Smooth muscle cell of the brain vasculature (primary cell): ENCODE measurements at places on chromosomes 16 and 17.

DNA sequence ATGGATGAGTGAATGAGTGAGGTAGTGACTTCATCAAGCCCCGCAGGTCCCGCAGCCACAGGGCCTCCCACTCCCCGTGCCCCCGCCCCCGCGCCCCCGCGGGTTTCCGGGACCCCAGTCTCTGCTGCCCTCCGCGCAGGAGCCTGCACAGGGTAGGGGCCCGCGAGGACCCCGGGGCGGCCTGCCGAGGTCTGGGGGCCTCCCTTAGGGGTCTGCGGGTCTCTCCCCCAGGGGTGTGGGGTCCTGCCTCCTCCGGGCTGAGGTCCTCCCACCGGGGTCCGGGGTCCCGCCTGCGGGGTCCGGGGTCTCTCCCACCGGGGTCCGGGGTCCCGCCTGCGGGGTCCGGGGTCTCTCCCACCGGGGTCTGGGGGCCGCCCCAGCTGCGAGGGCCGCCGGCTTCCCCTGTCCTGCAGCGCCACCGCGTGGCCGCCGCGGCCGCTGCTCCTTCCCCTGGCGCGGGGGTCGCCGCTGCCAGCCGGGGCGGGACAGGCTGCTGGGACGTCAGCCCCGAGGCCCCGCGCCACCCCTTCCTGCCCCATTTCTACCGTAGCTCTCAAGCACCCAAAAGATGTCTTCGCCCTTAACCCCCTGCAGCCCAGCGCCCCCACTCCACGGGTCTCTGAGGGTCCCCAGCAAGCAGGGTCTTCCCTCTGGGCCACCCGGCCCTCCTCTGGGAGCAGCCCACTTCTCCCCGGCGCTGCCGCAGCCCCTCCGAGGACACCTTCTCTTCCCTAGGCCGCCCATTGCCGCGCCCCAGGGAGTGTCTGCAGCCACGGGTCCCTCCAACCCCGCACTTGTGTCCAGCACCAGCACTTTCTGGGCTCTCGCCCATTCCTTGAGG lies 10.4 kb upstream of the CHMP6 start:
- no peak for DNase-seq

DNA sequence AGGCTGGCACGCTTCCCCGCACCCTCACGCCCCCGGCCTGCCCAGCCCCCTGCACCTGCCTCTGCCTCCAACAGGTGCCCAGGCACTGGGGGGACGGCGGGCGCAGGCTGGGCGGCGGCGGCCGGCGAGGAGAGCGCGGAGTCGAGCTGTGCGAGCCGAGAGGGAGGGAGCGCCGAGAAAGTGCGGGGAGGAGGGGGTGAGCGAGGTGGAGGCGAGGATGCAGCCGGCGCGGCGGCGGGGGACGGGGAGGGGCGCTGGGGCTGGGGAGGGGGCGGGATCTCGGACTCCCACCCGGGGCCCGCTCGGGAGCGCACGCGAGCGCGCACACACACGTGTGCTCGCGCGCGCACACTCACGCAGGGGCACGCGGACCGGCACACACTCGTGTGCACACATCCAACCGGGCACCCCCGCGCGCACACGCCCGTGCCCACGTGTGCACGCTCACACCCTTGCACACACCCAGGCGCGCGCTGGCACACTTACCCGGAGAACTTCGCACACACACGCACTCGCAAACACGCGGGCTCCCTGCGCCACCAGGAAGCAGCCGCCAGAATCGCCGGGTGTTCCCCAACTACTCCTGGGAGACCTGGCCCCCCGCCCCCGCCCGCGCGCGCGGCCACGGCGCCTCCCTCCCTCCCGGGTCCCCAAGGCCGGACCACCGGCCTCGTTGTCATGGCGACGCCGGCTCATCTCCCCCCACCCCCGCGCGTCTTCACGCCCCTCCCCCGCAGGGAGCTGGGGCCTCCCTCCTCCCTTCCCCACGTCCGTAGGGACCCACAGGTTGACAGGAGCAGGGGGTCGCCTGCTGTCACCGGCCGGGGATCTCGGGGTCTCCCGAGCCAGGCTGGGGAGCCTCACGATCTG lies at the start of gene DOC2A:
Gene DOC2A (minus strand): TSS at position 184 of the 870 bp plus-strand sequence. CDS start 805 bp downstream, outside the sequence.
- DNase-seq: no peak

GRCh38 chr16:7714775-7715174 lies 382.1 kb downstream of the RBFOX1 start:
- no peak for DNase-seq

DNA sequence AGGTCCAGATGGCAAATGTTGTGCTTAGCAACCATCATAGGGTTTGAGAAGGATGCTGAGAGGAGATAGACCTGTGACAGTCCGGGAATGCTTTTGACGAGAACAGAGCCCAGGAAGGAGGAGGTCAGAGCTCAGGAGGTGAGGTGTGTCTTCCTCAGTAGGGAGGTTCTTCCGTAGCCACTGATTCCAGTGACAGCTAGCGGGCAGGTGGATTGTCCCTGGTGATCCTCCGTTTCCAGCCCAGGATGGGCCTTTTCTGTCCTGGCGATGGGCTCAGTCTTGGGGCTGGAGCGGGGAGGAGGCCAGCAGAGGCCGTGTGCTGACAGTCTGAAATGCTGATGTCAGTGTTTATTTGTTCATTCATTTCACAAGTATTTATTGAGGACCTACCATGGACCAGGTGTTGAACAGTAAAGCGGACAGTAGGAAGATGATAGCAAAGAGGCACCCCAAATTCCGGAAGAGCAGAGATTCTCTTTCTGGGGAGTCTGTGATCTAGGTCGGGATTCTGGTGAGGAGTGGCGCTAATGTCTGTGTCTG lies 38.8 kb downstream of the KIAA0513 start:
- DNase-seq: no peak

DNA sequence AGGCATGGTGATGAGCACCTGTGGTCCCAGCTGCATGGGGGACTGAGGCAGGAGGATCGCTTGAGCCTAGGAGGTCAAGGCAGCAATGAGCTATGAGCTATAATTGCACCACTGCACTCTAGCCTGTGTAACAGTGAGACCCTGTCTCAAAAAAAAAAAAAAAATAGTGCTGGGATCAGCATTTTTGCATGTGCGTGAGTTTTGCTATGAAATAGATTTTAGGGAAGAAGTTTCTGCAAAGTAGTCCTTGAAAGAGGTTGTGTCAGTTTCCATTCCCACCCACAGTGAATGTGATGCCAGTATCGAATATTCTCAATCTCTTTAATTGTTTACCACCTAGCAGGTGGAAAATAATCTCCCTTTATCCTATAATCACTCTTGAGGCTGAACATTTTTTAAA lies 26.3 kb upstream of the ARHGAP17 start:
- DNase-seq: no peak

DNA sequence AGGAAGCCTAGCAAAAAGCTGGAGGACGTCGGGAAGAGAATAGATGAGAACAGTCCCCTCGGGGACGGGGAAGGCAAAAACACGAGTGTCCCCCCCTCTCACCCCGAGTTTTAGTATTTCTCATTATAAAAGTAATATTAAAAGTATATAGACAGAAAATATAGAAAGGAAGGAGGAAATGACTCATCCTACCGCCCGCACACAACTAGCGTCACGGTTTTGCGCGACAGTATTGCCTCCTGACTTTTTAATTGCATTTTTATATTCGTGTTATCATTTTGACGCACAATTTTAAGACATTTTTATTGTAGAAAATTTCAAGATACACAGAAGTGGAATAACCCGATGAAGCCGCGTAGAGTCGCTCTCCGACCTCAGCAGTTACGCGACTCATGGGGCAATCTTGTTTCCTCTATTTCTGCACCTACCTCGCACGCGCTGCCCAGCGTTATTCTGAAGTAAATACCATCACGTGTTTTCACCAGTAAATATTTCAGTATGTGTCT lies 652 bp upstream of the SLC25A19 start:
- DNase-seq: no peak

GRCh38 chr17:28470266-28470913 lies 3.1 kb upstream of the SLC13A2 start:
- no peak for DNase-seq

DNA sequence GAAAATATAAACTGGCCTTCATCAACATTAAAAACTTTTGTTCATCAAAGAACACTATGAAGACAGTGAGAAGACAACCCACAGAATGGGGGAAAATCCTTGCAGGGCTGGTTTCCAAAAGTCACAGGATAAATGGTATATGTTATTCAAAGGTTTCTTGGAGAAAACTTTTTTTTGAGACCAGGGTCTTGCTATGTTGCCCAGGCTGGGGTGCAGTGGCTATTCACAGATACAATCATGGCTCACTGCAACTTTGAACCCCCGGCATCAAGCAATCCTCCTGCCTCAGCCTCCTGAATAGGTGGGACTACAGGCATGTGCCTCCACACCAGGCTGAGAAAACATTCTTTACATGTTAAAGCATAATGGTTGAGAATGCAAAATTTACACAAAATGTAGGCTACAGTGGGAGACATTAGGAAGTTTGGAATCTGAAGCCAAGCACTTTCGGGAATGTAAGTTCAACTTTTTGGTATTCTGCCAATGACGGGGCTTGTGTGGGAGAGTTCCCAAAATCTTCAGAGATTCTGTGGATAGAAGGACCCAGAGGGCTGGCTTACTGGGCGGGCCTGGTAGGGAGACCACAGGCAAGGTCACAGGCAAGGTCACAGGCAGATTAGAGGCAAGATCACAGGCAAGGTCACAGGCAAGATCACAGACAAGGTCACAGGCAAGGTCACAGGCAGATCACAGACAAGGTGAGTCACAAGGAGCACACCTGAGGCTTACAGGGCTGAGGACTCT lies 24.2 kb upstream of the ATP2A3 start:
- no peak for DNase-seq

- DNase-seq: no peak
Observed at GRCh38 chr16:6160871-6161270, 1063.3 kb upstream of the EEF2KMT start.

GRCh38 chr17:62680541-62681052 lies 53.1 kb downstream of the MRC2 start:
- DNase-seq: no peak

DNA sequence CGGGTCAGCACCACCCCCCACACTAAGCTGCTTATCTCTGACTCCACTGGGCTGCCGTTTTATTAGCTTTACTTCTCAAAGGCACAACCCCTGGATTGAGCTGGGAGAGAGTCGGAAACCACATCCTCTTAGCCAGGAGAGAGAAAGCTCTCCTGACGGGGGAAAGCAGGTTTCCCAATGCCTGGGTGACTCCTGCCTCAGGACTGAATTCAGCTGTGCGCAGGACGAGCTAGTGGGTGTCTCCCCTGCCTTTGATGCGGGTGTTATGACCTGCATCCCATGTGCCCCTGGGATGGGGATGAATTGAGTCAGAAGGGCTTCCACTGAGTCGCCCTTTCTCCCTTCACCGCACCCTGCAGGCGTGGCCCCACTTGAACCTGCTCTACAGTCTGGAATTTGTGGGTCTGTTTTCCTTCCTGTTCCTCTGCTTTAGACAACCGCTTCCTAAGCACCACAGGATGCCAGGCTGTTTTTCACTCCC lies 819.2 kb upstream of the EEF2KMT start:
- DNase-seq: no peak

DNA sequence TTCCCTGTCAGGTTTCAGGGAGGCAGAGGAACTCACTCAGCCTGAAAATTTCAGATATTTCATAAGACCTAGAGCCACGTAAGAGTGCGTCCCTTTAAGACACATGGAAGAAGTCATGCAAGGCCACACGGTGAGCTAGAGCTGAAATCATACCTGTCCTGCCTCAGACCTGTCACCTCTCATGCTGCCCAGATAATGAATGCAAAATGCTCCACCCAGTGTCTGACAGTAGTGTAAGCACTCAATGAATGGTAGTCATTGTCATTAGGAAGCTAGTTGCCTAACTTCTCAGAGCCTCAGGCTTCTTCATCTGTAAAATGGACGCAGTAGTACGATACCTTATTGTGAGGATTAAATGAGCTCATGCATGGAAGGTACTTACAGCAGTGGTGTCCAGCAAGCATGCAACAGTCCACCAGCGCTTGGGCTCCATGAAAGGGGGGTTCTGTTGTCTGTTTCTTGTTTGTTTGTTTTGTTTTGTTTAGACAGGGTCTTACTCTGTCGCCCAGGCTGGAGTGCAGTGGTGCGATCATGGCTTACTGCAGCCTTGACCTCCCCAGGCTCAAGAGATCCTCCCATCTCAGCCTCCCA lies 60.7 kb downstream of the WSB1 start:
- DNase-seq: no peak

- no peak for DNase-seq
Observed at GRCh38 chr16:84260766-84261554, 21.1 kb upstream of the KCNG4 start.

DNA sequence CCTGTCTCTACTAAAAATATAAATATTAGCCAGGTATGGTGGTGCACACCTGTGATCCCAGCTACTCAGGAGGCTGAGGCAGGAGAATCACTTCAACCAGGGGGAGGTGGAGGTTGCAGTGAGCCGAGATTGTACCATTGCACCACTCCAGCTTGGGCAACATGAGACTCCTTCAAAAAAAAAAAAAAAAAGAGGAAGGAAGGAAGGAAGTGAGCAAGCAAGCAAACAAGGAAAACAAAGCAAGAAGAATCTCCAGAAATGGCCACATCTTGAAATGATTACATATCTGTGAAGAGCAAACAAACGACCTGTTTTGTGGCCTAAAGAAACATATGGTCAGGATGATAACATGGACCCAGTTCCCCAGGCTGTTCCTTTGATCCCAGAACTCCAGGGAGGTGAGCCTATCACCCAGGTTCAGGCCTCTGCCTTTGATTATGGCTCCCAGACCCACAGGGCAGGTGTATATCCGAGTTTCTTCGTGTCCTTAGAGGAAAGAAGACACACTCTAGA lies 8.9 kb downstream of the ACOX1 start:
- no peak for DNase-seq

GRCh38 chr16:4109250-4109736 lies 6.9 kb downstream of the ADCY9 start:
- DNase-seq: no peak

- DNase-seq: no peak
Observed at GRCh38 chr16:86878236-86879080, 300.1 kb downstream of the FOXL1 start.

GRCh38 chr17:888998-889441 lies 90.6 kb downstream of the NXN start:
- DNase-seq: no peak

GRCh38 chr16:46911650-46912049 lies 27.5 kb downstream of the GPT2 start:
- DNase-seq: no peak

- DNase-seq: no peak
Observed at GRCh38 chr17:60819447-60820130, 141.9 kb downstream of the BCAS3 start.

DNA sequence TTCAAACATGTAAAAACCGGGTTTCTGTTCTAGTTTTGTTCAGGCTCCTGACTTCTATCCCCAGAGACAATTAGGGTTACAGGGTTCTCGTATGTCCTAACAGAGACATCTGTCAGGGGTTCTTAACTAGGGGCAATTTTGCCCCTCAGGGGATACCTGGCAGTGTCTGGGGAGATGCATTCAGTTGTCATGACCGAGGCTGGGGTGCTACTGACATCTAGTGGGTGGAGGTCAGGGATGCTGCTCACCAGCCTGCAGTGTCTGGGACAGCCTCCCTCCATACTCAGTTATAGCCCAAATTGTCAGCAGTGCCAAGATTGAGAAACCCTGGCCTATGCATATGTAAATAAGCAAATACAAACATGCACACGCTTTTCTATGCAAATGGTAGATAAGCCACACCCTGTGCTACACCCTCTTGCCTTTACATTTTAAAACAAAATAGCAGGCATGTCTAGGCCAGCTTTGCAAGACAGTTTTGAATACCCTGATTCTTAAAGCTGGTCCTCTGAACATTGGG lies 37.4 kb downstream of the CLEC16A start:
- DNase-seq: no peak
